ENCODE measurements at places on chromosomes 2 and 18. TPM values are rescaled to one million over a fixed set of nuclear protein-coding genes. Genes with fewer than 3 reads are reported as not detected.

- DNase-seq = no peak
These were observed 644.4 kb downstream of the ZEB2 start for GRCh38 chr2:143875295-143876233.

GRCh38 chr2:138956116-138956515, 175.9 kb upstream of the NXPH2 start:
- DNase-seq = no peak

DNA sequence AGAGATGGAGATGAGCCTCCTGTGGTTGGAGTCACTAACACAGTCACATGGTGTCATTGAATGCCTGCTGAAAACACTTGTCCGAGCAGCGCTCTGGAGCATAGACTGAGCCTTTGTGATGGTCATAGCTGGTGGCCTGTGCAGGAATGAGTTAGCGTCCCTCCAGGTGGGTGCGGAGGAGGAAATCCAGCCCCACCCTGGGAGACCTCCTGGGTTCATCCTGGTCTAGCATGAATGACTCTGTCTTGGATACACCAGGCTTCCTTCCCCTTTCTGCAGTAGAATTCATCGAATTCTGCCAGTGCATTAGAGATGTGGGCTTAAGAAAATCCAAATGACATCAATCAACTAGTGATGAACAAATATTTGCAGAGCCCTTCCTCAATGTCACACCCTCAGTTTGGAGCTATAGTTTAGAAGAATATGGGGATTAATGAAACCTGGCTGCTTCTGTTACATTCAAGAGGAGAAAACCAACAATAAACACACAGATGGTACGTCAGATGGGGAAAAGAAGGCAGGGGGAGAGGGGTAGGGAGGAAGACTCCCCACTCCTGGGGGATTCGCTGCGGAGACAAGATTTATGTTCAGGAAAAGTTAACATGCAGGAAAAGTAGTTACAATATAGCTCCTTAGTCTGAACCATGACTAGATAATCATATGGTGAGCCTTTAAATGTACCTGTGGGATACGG, 136.7 kb downstream of the DDX1 start:
- DNase-seq = no peak

DNA sequence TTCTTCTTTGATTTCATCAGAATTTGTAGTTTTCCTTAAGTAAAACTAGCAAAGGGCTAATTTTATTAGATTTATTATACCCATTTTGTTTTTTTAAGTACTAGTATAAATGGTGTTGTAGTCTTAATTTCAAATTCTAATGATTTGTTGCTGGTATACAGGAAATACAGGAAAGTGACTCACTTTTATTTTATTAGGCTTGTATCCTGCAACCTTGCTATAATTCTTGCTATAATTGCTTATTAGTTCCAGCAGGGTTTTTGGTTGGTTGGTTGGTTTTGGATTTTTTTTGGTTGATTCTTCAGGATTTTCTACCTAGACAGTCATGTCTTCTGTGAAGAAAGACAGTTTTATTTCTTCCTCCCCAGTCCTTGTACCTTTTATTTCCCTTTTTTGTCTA, 110.6 kb upstream of the IL1R2 start:
- no peak for DNase-seq

GRCh38 chr2:116917196-116917595, 897.3 kb upstream of the DDX18 start:
- DNase-seq = no peak

- no peak for DNase-seq
These were observed 264.3 kb downstream of the TXNL1 start for GRCh38 chr18:56374007-56374655.

GRCh38 chr18:12851716-12852115, 32.3 kb downstream of the PTPN2 start:
- DNase-seq = no peak

GRCh38 chr2:74205596-74205995, 7.2 kb downstream of the MTHFD2 start:
- DNase-seq = no peak

DNA sequence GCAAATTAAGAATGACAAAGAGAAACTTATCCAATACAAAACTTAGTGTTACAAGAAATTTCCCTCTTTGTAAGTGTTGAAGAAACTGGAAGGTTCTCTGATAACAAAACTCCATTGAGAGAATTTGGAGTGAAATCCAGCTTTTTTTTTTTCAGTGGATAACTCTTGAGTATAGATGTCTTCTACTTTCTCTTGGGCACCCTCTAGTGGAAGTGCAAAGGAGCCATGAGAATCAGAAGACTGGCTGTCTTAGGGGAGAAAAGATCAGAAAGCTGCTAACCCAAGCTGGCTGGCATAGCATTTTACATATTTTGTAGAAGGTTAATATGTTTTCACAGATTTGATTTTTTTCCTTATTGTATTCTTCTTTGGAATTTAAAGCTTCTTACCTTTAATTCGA, 138.8 kb upstream of the SATB2 start:
- no peak for DNase-seq

GRCh38 chr2:226707499-226707898, 92.1 kb downstream of the IRS1 start:
- DNase-seq = no peak

DNA sequence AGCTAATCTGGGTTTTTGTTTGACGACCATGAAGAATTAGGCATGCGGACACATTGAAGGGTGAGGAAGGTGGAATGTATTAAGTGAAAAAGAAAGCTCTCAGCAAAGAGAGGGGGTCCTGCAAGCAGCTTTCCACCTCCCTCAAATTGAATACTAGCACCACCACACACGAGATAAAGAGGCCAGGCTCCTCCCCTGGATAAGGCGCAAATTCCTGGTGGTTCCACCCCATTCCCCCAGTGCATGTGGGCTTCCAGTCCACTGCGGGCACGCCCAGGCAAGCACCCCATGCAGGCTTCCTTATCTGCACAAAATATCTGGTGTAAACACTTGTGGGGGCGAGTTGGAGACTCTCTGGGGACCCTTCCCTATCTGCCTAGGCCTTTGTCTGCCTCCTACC, 857.3 kb downstream of the CPS1 start:
- DNase-seq = no peak

GRCh38 chr18:59428018-59428417, 69.0 kb upstream of the LMAN1 start:
- DNase-seq = no peak

GRCh38 chr2:11393711-11394236, 49.3 kb upstream of the ROCK2 start:
- DNase-seq = no peak

DNA sequence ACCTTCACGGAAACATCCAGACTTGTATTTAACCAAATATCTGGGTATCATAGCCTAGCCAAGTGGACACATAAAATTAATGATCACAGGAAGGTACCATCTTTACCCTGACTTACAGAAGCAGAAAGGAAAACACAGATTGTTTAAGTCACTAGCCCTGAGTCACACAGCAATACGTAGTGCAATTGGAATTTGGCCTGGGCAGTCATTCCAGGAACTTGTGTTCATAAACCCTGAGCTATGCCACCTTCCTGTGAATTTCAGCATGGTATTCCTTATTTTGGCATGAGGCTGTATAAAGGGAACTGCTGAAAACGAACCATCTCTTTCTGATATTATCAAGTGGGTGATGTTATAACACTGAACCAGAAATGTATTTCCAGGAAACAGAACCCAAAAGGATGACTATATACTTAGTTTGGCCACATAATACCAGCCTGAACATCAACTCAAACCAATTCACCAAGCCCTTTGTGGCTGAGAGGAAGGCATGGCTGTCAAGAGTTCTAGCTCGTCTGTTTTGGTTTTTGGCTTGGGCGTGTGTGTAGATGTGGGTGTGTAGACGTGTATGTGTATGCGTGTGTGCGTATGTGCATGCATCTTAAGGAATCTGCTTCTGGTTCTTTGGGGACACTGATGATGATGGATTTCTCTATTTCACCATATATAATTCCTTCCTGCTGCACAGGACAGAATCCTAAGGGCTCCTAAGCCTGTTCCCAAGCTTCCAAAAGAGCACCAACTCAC, 533.4 kb upstream of the ID2 start:
- no peak for DNase-seq

GRCh38 chr2:3254442-3254941, 123.1 kb downstream of the EIPR1 start:
- no peak for DNase-seq

DNA sequence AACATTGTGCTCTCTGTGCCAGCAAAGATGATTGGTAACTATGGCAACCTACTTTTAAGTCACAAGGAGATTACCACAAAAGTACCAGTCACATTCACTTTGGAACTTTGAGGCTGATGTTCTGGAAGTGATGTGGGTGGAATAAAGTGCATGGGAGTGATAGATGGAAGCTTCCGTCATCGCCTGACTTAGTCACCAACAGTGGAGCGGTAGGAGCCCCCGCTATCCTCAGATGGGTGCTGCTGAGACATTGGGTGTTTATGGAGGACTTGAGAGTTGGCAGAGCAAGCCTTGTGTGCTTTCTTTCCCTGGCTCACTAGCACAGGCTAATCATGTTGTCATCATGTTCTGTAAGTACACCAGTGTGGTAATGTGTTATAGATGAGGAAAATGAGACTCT, 4.6 kb downstream of the PPP1R7 start:
- DNase-seq = no peak

DNA sequence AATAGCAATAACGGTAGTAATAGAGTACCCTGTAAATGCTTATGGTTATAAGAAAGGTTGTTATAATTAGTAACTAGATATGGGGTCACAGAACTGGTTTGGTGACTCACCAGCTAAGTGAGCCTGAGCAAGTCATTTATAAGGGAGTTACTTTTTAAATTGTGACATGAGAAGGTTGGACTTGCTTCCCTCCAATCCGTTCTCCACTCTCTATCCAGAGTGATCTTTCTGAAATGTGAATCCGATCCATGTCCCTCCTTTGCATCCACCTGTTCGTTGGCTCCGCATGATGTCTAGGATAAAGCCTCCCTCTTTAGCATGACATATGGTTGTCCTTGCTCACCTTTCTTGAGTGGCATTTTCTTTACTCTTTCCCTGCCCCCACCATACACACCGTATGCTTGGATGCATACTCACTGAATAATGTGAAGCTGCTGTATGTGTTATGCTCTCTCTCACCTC, 83.1 kb downstream of the CDC42EP3 start:
- DNase-seq = no peak

DNA sequence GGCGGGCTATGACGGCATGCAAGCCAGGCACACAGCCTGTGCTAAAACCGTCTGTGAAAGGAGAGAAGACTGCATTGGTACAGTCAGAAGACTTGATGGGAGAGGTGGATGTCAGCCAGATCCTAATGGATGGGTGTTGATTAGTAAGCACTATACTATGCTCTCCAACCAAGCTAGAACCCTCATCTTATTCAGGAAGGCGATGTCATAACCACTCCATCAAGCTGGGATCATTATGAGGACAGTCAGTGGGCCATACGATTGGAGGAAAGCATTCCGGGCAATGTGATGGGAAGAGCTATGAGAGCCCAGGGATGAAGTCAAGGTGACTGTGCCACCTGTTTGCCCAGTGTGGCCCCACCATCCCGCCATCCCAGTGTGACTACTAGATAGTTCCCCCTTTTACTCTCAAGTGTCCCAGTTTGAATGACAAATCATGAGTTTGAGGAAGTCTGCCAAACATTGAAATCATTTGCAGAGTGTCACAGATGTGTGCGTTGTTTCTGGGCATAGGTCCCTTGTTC, 66.4 kb downstream of the MRPS9 start:
- no peak for DNase-seq

C2orf66 gene
- not detected for total RNA-seq

CCDC68 gene
- total RNA-seq = not detected

PIEZO2 gene
- not detected for total RNA-seq

AKAIN1 gene
- total RNA-seq = not detected

DSG4 gene
- total RNA-seq = not detected

MYO5B gene
- total RNA-seq = not detected

WDR43 gene
- 66.2 TPM for total RNA-seq

MATN3 gene
- not detected for total RNA-seq

SNTG2 gene
- 2.0 TPM for total RNA-seq

LCT gene
- total RNA-seq = 0.10 TPM

FTCDNL1 gene
- total RNA-seq = 0.77 TPM

NAT8 gene
- not detected for total RNA-seq

Measured in T-cell (primary cell).